Activated naive CD4-positive, alpha-beta T cell (primary cell): ENCODE measurements at places on chromosomes 2 and 18.

DNA sequence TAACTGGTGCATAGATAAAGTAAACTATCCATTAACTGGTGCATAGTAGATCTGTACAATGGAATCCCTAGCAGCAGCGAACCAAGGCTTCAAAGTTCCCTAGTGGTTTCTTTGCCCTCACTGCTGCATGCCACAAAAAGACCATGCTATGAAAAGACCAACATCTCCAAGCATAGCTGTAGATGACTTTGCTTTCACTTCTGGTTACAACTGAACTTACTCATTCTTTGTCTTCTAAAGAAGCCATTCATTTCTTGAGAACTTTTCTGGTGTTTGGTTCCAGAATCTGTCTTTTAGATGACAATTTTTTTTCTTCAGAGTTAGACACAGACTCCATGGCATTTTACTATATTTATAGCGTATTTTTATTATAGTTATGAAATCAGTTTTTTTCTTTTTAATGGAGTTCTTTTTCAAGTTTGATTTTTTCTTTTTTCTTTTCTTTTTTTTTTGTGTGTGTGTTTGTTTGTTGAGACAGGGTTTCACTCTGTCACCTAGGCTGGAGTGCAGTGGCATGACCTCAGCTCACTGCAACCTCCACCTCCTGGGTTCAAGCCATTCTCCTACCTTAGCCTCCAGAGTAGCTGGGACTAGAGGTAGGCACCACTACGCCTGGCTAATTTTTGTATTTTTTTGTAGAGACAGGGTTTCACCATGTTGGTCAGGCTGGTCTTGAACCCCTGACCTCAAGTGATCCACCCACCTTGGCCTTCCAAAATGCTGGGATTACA, 63.6 kb downstream of the SLC35F5 start:
- no peak for DNase-seq

DNA sequence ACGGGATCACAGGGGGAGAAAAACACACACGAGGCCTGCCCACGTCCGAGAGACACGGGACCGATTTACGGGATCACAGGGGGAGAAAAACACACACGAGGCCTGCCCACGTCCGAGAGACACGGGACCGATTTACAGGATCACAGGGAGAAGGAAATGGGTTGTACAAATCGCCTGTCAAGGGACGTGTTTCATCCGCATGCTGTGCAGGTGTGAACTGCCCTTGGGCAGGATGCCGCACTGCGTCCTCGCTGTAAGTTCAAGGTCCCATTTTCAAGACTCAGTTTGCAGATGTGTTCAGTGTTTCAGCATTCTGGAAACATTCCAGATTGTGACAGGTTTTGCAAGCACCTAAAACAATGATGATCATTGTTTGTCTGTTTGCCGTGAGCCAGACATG, 2.3 kb upstream of the KCNG2 start:
- DNase-seq = no peak

DNA sequence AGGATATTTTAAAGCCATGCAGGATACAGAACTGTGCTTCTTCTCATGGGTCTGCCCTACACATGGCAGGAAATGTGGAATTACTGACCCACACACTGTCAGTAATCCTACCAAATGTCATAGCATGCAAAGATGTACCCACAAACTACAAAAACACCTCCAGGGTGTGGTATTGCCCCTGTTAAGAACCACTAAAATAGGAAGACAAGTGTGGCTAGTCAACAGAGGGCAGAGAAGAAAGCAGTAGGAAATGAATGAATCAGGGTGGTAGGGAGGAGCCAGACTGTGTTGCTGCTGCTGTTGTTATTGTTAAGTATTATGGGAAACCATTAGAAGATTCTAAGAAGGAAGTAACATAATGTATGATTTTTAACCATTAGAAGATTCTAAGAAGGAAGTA, 556.7 kb upstream of the ACVR2A start:
- DNase-seq = no peak

DNA sequence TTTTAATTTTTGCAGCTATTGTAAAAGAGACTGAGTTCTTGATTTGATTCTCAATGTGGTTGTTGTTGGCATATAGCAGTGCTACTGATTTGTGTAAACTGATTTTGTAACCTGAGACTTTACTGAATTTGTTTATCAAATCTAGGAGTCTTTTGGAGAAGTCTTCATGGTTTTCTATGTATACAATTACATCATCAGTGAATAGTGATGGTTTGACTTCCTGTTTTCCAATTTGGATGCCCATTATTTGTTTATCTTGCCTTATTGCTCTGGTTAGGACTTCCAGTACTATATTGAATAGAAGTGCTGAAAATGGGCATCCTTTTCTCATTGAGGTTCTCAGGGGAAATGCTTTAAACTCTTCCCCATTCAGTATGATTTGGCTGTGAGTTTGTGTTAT, 99.7 kb downstream of the GULP1 start:
- no peak for DNase-seq

DNA sequence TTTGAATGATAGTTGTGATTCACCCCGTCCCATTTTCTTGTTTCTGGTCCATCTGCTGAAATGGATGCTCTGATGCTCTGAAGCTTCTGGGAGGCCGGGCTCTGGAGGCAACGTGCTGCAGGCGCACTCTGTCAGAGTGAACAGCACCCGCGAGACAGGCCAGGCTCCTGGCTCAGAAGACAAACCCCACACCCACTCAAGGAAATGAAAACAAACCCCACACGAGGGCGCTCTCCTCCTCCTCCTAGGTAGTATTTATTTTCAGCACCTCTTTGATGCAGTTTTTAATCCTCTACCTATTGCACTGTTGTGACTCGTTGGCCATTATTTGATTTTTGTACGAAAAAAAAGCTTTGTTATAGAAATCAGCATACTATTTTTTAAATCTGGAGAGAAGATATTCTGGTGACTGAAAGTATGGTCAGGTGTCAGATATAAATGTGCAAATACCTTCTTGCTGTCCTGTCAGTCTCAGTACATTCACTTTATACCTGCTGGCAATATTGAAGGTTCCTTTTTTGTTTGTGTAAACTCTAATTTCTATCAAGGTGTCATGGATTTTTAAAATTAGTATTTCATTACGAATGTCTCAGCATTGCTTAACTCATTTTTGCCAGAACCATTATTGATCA, 10.3 kb upstream of the CHST10 start:
- peak; percentile 45 for DNase-seq

DNA sequence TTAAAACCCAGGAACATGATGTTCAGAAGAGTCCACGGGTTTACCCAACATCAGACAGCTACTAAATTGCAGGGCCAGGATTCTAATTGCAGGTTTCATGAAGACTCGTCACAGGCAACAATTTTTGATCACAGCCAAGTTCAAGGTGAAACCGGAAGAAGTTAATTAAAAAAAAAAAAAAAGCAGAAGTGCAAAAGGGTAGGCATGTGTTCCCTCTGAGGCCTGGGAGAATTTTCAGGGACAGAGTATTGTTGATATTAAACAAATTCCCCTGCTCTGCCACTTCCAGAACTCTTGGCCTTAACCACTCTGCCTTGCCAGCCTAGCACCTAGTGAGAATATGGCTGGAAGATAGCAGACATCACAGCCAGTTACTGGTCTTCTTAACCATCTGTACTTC, 99.4 kb upstream of the TRIB2 start:
- no peak for DNase-seq
